ENCODE measurements at places on chromosomes 13 and 19. TPM values are rescaled to one million over a fixed set of nuclear protein-coding genes. Genes with fewer than 3 reads are reported as not detected.

Gene KLK13
- not detected for total RNA-seq

Gene NCR1
- not detected for total RNA-seq

Gene ZNF416
- total RNA-seq = 9.1 TPM

Gene SPTBN4
- 5.3 TPM for total RNA-seq

Gene PSG2
- total RNA-seq = not detected

Gene ZNF350
- 11.2 TPM for total RNA-seq

Gene IGFLR1
- total RNA-seq = 5.3 TPM

Gene FGF14
- 0.98 TPM for total RNA-seq

Gene PEG3
- total RNA-seq = 71.9 TPM

All from uterus (tissue), 4 donors.